ENCODE measurements at places on chromosomes 5 and 9.

- DNase-seq = no peak
Observed at GRCh38 chr9:77099388-77099787, 77.9 kb upstream of the VPS13A start.

DNA sequence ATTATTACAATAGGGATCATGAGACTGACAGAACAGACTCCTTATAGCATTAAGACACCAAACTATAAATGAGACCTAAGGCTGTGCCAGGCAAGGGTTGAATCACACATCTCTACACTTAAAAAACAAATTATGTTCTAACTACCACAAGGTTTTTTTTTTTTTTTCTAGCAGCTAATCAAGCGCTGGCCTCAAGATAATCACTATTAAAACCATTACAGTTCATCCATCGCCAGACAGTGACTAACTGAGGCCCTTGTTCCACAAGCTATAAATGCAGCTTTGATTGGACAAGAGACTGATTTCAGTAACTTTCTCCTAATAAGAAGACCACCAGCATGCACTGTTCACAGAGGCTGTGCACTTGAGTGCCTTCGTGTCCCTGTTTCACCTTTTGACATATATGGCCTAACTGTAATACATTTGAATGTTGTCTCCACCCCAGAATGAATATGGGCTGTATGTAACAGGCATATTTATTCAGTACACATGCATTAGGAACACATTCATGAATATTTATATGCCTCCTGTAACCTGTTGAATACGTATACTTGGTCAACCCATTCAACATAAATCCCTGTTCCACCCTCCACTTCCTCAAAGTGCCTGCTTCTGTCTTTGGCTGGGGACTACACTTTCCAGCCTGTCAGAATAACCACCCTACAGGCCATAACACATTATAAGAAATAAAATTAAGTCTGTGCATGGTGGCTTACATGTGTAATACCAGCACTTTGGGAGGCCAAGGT lies 22.8 kb upstream of the ZNF131 start:
- no peak for DNase-seq

GRCh38 chr5:95936812-95937397 lies 24.7 kb downstream of the ELL2 start:
- DNase-seq = no peak

- DNase-seq = no peak
Observed at GRCh38 chr5:163846512-163846911, 341.1 kb downstream of the MAT2B start.

DNA sequence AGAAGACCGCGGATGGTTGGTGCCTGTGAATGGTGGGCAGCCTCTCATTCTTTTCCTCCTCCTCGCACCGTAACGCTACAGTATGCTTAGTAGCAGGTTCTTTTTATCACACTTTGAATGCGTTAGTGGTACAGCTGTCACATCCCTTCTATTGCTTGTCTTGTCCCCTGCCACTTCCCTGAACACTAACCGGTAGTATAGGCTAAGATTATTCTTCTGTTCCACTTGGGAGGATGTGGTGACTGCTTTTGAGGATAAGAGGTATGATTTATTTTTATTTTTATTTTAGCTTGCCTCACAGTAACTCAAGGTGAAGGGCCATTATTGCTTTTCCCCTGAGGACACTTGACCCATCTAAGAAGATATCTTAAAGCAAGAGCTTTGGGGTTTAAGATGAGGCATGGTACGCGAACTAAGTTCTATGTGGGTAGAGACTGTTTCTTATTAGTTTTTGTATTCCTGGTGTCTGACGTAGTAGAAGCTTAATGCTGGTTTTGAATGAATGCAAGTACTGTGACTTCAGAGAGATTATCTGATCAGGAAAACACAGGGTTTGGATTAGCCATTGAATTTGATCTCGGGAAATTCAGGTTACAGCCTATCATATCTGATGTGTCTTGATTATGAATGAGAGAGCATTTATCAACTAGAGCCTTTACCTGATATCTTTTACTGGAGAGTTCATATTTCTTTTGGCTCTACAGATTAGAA lies 951 bp downstream of the UNC13B start:
- DNase-seq = no peak

DNA sequence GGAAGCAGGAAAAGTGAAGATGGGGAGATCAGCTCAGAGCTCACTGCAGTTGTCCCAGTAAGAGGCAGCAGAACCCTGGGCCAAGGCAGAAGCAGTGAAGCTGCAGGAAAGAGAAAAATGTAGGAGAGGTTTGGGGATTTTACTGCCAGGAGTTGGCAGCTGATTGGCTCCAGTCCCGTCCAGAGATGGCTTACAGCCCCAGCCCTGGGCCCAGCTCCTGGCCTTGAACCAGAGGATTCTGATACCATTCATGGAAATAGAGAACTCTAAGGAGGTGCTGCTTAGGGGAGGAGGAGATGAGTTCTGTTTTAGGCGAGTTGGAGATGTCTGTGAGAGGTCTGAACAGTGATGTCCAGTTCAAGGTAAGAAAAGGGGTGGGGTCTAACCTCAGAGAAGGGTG lies 4.6 kb downstream of the MORN5 start:
- DNase-seq = no peak

DNA sequence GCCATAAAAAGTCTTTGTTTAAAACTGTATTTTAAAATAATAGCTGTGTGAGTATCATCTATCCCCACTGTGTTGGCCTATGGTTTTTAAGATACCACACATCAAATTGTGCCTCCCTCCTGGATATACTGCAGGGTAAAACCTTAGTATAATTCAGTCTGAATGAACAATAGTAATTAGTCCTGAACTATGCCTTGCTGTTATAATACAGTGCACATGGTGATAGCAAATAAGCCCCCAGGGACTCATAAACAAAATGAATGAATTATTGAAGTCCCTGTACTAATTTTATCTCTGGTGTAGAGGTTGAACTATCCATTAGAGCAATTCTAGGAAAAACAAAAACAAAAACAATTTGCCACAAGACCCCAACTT lies 142.7 kb upstream of the ADAMTSL1 start:
- DNase-seq = no peak

- no peak for DNase-seq
Observed at GRCh38 chr9:127809002-127809539, 6.4 kb downstream of the FPGS start.

DNA sequence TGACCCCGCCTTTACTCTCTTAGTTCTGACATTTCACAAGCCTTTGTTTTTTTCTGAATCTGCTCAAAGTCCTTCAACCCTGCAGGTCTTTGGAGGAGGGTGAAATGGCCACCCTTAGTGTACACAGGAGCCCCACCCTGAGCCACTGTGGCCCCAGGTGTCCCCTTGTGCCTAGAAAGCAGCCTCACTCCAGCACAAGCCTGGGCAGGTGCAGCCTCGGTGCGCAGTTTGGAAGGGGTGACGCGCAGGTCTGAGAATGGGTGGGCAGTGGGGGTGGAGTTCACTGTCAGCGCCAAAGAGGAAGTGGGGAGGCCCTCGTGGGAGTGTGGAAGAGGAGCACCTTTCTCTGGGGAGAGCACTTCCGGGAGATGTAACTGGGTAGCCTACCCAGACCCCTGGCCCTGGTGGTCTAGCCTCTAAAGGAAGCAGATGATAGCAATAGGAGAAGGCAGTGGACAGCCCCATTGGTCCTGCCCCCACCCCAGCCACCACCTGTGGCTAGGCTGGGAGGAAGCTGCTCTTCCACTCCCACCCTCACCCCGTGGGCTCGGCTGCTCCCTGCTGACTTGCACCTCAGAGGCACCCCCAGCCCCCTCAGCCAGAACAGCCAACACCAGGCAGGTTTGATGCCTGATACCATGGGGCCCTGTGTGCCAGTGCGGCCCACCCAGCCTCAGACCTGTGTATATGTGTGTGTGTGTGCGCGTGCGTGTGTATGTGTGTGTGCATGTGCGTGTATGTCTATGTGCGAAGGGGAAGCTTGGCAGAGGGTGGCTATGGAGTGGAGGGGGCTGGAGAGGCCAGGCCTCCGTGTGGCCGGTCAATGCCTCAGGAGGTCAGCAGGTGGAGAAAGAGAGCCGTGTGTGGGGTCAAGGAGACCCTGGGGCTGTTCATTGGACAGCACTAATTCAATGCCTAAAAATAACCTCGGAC lies 16.8 kb upstream of the DAB2IP start:
- DNase-seq = no peak

All from stimulated activated CD4-positive, alpha-beta T cell treated with anti-CD3 and anti-CD28 coated beads, Interleukin-15, amount 100 ng/mL, for 1 hour (primary cell).